ENCODE measurements at places on chromosomes 7 and 10.
A peak's percentile ranks its signal among the peaks of the same experiment; 100 is the strongest.

DNA sequence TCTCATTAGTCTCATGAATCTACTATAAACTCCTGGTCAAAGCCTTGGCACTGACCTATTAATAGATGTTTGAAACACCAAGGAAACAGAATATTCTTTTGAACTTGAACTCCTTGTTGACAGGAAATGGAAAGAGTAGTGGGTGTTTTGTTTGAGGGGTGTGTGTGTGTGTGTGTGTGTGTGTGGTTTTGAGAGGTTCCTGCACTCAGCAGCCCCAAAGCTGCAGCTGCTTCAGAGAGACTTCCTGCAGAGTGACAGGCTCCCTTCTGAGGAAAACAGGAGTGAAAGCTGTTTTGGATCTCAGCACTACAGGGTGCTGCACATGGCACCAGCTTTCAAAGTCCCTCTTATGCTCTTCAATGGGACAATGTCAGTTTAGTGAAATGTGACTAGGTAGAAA is 546.5 kb upstream of the STEAP1 start:
- peak; percentile 12 for DNase-seq

DNA sequence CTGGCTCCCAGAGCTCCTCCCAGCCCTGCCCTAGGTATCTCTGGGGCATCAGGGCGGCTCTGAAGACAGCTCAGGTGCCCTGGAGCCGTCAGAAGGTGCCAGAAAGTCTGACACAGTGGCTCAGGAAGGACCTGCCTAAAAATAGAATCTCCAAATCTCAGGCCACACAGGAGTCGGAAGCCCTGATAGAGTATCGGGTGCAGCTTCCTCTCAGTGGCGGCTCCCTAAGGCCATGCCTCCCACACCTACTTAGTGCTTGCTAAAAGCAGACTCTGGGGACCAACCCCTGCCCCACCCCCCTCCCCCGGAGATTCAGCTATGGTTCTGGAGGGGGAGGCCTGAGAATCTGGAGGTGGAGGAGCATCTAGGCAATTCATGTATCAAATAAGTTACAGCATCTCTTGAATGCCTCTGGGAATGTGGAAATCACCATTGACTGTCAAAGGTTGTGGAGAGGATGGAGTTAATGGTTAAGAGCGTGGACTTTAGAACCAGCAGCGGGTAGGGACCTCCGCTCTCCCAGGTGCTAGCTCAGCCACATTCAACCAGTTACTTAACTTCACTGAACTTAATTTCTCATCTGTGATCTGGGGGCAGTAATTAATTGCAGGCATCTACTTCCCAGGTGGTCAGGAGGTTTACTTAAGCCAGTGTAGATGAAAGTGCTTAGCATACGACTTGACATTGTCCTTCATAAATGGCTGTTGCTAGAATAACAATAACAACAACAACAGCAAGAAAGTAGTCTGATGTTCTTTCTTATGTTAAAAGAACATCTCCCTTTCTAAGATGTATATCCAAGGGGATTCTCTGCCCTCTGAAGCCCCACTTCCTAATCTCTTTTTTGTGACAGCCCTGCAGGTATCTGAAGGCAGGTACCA is 38.6 kb upstream of the MXI1 start:
- no peak for DNase-seq

DNA sequence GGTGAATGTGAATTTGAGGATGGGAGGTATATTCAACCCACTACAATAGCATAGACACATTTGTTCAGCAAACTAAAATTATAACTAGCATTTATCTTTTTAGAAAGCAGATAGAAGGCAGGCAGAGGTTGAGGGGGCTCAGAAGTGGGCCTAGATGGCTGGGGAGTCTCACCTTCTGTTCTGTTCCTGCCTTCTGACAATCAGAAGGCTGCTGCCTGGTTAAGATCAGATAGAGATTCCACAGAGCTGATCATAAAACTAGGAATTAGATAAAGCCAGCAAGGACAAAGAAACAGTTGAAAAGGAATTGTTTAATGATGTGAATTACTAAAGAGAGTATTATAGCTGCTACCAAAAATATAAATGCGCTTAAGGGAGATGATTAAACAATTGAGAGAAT is 11.6 kb upstream of the NFE2L3 start:
- DNase-seq = no peak

DNA sequence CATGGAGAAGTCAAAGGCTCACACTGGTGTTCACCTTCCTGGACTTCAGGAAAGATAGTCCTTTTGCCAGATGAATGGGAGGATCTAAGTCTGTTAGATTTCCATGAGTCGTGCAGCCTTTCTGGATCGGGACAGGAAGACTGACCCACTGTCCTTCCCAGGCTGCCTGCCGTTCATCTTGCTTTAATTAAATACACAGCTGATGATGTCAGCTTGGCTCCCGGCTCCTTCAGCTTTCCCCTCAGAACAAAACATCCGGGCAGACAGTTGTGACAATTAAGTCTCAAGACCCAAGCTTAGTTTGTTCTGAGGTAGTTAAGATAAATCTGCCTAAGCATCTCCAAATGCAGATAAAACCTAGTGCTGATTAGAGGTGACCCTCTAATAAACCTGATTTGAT is 58.6 kb downstream of the AUTS2 start:
- DNase-seq = no peak
